Activated CD4-positive, CD25-positive, alpha-beta regulatory T cell treated with anti-CD3 and anti-CD28 coated beads, Interleukin-2, amount 50 U/mL, for 72 hours (primary cell): ENCODE measurements at places on chromosomes 3 and 15.

- no peak for DNase-seq
Observed at GRCh38 chr3:27220166-27220565, 149.0 kb downstream of the NEK10 start.

DNA sequence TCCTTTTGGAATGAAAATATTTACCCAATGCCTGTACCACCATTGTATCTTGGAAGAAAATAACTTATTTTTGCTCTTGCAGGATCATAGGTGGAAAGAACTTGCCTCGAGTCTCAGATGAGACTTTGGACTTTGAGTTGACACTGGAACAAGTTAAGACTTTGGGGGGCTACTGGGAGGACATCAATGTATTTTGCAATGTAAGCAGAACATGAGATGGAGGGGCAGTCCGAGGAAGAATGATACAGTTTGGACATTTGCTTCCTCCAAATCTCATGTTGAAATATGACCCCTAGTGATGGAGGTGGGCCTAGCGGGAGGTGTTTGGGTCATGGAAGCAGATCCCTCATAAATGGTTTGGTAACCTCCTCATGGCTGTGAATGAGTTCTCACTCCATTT lies 1428.6 kb downstream of the ZPLD1 start:
- DNase-seq, result no peak

DNA sequence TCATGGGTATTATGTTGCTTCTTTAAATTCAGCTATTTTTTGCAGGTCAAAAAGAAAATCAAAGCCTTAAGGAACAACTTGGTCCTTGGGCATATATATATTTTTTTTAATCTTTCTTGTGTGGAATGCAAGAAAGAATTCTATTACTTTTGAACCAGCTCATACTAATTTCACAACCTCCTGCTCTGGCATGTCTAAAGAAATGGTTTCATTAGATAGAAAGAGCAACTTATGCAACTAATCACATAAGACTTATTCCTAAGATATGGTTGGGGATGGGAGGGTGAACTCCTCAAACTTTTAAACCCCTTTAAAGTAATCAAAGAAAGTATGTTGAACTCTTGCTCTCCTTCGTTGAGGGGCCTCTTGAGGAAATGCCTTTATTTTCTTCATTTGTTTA lies 114.9 kb downstream of the GMNC start:
- no peak for DNase-seq

- DNase-seq, result no peak
Observed at GRCh38 chr15:95432878-95433405, 897.6 kb upstream of the NR2F2 start.

- DNase-seq, result no peak
Observed at GRCh38 chr15:39692356-39693327, 90.0 kb downstream of the FSIP1 start.

DNA sequence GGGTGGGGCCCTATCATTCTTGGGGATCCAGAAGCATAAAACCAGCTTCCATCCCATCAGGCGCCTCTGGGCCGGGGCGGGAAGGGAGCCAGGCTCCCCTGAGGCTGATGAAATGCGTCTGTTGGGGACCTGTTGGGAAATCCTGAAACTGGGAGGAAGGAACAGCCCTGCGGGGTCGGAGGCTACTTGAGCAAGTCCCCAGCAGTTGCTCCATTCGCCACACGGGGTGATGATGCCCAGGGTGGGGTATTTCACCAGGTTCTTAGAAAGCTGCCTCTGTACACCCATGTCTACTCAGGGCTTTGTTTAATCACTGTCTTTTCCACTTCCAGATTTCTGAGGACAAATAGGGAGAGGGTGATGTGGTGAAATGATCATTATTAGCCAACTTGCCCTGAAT lies 25.4 kb upstream of the TSEN2 start:
- no peak for DNase-seq

- no peak for DNase-seq
Observed at GRCh38 chr15:59701880-59702279, 12.8 kb upstream of the BNIP2 start.

- DNase-seq, result no peak
Observed at GRCh38 chr15:36970522-36970921, 129.8 kb downstream of the MEIS2 start.

- no peak for DNase-seq
Observed at GRCh38 chr3:57078344-57078634, 17.8 kb downstream of the SPATA12 start.

DNA sequence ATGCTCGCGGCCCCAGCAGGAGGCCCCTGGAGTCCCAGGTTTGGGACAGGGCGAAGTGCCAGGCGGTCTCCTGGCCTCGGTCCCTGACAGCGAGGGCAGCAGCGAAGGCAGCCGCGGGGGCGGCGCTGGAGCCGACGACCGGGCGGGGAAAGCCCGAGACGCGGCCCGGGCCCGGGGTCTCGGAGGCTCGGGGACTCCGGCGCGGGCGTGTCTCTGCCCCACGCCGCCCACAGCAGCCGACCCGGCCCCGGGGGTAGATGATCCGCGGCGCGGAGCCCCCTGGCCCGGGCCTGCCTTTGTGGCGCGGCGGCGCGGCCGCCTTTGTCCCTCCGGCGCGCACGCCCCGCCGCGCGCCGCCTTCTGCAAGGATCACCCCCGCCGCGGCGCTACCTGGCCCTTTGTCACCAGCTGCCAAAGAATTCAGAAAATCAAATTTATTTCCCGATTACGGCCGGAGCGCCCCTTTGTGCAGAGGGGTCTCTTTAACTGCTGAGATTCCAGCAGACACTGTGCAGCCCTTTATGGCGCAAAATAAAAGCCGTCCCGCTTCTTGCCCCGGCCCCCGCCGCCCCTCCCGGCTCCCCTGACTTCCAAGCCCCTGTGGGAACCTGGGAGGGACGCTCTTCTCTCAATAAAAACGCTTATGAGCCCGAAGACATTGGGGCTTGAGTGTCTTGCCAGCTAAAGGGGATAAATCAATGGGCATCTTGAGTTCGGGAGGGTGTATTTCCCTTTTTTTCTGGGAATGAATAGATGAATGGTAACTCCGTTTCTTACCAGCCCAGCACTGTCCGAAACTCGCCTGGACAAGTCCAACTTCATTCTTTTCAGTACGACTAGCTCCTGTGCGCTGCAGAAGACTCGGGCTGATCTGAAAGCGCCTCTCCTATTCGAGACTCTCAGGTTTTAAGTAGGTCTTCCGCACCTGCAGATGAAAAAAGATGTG lies 68.4 kb downstream of the HES1 start:
- peak; percentile 38 for DNase-seq

DNA sequence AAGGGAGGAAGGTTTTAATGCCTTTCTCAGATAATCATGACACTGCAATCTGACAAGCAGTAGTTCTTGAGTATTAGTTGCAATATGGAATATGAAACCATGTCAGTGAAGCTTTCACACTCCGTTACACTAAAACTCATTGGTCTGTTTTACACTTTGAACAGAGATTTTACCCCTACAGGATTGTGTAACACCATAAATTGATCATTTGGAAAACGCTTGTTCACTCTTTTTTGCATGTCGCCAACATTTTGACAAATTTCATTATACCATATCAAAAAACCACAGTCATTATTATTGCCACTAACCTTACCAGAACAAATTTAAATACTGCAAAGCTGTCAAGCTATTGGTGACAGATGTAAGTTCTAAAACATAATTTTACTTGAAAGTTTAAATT lies 404.8 kb upstream of the THBS1 start:
- DNase-seq, result no peak

GRCh38 chr3:161083131-161083530 lies 22.0 kb downstream of the B3GALNT1 start:
- no peak for DNase-seq

DNA sequence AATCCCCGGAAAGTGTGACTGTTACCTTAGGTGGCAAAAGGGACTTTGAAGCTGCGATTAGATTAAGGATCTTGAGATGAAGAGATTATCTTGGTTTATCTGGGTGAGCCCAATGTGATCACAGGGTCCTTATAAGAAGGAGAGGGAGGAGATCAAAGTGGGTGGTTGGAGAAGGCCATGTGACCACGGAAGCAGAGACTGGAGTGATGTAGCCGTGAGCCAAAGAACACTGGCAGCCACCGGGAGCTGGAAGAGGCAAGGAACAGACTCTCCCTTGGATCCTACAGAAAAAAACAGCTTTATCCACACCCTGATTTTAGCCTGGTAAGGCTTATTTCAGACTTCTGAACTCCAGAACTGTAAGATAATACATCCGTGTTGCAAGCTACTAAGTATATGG lies 29.9 kb downstream of the CRABP1 start:
- no peak for DNase-seq

GRCh38 chr3:2525968-2526367 lies 427.3 kb downstream of the CNTN4 start:
- DNase-seq, result no peak

DNA sequence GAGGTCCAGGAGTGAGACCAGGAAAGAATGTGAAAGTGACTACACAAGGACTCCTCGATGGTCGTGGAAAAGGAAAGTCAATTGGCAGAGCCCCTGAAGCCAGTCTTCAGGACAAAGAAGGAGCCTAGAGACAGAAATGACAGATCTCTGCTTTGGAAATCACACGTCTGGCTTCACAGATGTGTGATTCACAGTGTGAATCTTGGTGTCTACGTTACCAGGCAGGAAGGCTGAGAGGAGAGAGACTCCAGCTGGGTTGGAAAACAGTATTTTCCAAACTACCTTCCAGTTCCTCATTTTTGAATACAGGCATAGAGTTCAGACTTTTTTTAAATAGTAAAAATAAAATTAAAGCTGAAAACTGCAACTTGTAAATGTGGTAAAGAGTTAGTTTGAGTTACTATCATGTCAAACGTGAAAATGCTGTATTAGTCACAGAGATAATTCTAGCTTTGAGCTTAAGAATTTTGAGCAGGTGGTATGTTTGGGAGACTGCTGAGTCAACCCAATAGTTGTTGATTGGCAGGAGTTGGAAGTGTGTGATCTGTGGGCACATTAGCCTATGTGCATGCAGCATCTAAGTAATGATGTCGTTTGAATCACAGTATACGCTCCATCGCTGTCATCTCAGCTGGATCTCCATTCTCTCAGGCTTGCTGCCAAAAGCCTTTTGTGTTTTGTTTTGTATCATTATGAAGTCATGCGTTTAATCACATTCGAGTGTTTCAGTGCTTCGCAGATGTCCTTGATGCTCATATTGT lies 6.0 kb downstream of the CCR2 start:
- DNase-seq, result no peak

DNA sequence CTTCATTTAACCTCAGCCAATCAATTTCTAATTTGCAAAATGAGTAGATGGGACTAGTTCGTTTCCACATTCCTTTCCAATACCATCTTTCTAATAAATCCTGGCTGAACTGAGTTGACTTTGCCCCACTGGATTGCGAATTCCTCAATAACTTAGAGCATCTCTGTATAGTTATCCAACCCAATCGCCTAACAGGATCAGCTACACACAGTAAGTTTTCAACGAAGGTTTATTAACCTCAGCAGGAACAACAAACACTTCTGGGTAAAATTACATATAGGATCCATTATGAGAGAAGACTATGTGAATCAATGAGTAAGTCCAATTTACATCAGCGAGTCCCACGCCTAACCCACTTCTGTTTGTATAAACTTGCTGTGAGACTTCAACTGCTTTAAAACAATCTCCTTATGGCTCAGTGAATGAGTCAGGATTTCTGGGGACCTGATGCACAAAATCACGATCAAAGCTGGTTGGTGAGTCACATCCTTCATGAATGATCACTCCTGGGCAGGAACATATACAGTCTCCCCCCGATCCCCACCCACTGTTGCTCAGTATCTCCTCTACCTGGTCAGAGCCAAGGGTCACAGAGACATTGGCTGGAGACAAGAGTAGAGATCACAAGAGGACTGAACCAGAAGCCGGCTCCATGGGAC lies 142.8 kb downstream of the EDEM1 start:
- DNase-seq, result no peak

- no peak for DNase-seq
Observed at GRCh38 chr15:42499858-42500609, 4.6 kb downstream of the SNAP23 start.

DNA sequence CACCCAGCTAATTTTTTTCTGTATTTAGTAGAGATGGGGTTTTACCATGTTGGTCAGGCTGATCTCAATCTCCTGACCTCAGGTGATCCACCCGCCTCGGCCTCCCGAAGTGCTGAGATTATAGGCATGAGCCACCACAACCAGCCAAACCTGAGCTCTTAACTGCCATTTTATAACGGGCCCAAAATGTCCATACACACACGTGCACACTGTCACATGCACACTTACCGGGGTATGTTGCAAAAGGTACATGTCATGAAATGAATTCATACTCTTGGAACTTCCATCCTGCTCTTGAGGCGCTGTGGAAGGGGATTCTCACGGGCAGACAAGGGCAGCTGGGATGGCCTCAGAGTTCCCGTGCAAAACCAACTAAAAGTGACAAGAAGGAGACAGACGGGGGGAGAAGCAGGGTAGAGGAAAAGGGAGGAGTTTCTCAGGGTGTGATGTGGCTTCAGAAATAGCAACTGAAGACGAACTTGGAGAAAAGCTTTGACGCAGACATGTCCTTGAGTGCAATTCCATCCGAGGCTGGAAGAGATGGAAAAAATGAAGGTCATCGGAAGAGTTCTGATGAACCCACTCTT lies 110.9 kb downstream of the BDH1 start:
- DNase-seq, result no peak

DNA sequence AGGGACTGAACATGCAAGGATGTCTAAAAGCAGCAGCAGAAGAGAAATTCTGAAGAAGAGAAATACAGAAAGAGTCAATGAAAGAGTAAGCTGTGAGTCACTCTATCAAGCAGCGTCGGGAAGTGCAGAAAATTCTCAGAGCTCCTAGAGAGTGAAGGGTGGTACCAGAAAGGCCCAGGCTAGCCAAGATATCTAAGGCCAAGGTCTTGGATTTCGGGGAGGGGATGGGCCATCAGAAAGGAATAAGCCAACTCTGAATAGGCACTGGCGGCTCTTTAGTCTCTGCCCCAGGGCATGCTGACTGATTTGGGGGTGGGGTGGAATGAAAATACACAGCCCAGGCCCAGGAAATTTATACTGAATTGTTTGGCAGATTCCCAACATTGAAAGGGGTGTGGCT lies 70.8 kb downstream of the GPR156 start:
- no peak for DNase-seq

GRCh38 chr3:186849374-186849975 lies 7.0 kb downstream of the ADIPOQ start:
- DNase-seq, result no peak

DNA sequence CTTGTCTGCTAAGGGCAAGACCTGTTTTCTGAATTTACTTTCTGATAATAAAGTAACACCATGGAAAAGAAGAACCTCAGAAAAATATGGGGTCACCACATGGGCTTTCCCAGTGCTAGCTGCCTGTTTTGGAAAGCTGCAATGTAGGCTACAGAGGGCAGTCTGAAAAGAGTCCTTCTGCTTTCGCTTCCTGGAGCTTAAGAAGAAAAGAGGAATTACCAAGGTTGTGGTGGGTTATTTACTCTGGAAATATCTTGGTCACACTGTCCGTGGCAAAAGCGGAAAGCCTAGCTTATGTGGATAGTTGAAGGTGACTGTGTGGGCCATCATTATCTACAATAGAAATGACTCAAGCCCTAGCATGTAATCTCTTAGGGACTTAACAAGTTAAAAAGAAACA lies 31.7 kb upstream of the IP6K2 start:
- no peak for DNase-seq

- no peak for DNase-seq
Observed at GRCh38 chr3:20403986-20404740, 218.2 kb upstream of the SGO1 start.

- DNase-seq, result no peak
Observed at GRCh38 chr3:120503727-120504616, 53.2 kb upstream of the FSTL1 start.

- DNase-seq, result no peak
Observed at GRCh38 chr3:150158943-150159625, 188.4 kb upstream of the PFN2 start.
